BJ (cell line): ENCODE measurements at places on chromosomes 5 and 9. TPM values are rescaled to one million over a fixed set of nuclear protein-coding genes. Genes with fewer than 3 reads are reported as not detected.

Gene PCAT7
- 0.04 TPM in 2 replicates for polyA plus RNA-seq

Gene BTNL3
- polyA plus RNA-seq, result not detected in 2 replicates

Gene LECT2
- 0.10 TPM in 1 of 2 replicates, not detected in the other for polyA plus RNA-seq

Gene PCDH12
- polyA plus RNA-seq, result 0.01 TPM in 1 of 2 replicates, not detected in the other

Gene SLC45A2
- not detected in 2 replicates for polyA plus RNA-seq

Gene CTXN3
- polyA plus RNA-seq, result not detected in 2 replicates

Gene MINAR2
- polyA plus RNA-seq, result not detected in 2 replicates

Gene HABP4
- 9.2 and 10.2 TPM in 2 replicates for polyA plus RNA-seq

Gene C5orf58
- polyA plus RNA-seq, result not detected in 2 replicates

Gene ECM2
- polyA plus RNA-seq, result 1.9 and 2.9 TPM in 2 replicates

Gene FOXD4L3
- not detected in 2 replicates for polyA plus RNA-seq

Gene ZNF79
- polyA plus RNA-seq, result 5.3 and 6.9 TPM in 2 replicates

Gene ARHGEF39
- polyA plus RNA-seq, result 2.7 and 4.1 TPM in 2 replicates

Gene SREK1
- 34.1 and 48.9 TPM in 2 replicates for polyA plus RNA-seq

Gene LMAN2
- 228 and 248 TPM in 2 replicates for polyA plus RNA-seq

Gene CEMIP2
- polyA plus RNA-seq, result 117 and 120 TPM in 2 replicates

Gene LRRC26
- polyA plus RNA-seq, result not detected in 2 replicates

Gene ANKRD20A1
- polyA plus RNA-seq, result 0.02 and 0.17 TPM in 2 replicates

Gene HRCT1
- 0.47 and 0.93 TPM in 2 replicates for polyA plus RNA-seq

Gene PHF24
- 0.02 and 0.09 TPM in 2 replicates for polyA plus RNA-seq

Gene WHRN
- 0.61 and 1.5 TPM in 2 replicates for polyA plus RNA-seq

Gene TRIM7
- 3.2 and 3.9 TPM in 2 replicates for polyA plus RNA-seq

Gene UAP1L1
- polyA plus RNA-seq, result 2.8 and 5.6 TPM in 2 replicates

Gene ENHO
- 0.11 TPM in 1 of 2 replicates, not detected in the other for polyA plus RNA-seq

Gene APBA1
- polyA plus RNA-seq, result 4.6 and 4.8 TPM in 2 replicates

Gene TPD52L3
- polyA plus RNA-seq, result not detected in 2 replicates

Gene LCN1
- polyA plus RNA-seq, result not detected in 2 replicates

Gene ARID3C
- not detected in 2 replicates for polyA plus RNA-seq

Gene TOR1B
- 26.8 and 31.4 TPM in 2 replicates for polyA plus RNA-seq

Gene LHX3
- not detected in 2 replicates for polyA plus RNA-seq

Gene IRX1
- polyA plus RNA-seq, result 0.15 and 0.33 TPM in 2 replicates

Gene PCDHGA2
- polyA plus RNA-seq, result 6.7 and 6.8 TPM in 2 replicates

Gene IER5L
- 7.3 and 8.7 TPM in 2 replicates for polyA plus RNA-seq

Gene CCDC112
- 0.40 and 1.1 TPM in 2 replicates for polyA plus RNA-seq
